ENCODE measurements at places on chromosomes 3 and 15.

- no peak for DNase-seq
Measured at GRCh38 chr3:195260280-195260905, 10.6 kb downstream of the XXYLT1 start.

DNA sequence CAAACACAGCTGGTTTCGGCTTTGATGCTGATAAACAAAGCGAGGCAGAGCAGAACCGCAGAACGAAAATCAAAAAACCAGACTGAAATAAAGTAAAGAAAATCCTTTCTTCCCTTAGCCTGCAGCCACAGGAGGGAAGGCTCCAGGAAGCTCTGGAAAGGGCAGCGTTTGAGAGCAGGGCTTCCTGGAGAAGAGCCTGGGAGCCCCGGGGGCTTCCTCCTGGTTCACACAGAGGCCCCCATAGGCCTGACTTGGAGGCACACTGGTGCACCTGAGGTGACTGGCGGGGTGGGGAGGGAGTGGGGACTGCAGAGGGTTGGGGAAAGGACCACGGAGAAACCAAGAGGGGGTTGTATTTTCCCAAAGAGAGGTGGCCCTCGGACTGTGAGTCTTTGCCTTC is 98.8 kb upstream of the WNT5A start:
- DNase-seq = no peak

- peak; percentile 52 for DNase-seq
Measured at GRCh38 chr3:125055913-125056745, at the start of gene HEG1. Gene HEG1, minus strand, starts transcription at chr3:125055997. Its CDS starts 107 bp downstream, at chr3:125055890.

- no peak for DNase-seq
Measured at GRCh38 chr15:91444656-91445055, 344.6 kb downstream of the SV2B start.

DNA sequence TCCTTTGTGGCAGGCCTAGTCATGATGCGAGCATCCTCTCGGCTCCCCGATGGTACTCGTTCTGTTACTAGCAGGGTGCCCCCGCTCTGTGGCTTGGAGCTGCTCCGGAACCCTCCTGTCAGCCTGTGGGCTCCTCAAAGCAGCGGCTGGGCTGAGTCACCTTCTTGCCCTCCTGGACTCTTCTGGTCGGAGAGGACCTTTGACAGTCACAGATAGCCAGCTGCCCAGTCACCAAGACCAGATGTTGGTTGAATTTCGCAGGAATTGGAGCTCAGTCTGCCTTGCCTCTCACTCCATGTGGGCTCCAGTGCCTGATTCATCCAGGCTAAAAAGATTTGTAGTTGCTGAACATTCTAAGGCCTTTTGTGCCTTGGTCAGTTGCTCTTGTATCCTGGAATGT is 94.5 kb downstream of the CHCHD6 start:
- DNase-seq = no peak

DNA sequence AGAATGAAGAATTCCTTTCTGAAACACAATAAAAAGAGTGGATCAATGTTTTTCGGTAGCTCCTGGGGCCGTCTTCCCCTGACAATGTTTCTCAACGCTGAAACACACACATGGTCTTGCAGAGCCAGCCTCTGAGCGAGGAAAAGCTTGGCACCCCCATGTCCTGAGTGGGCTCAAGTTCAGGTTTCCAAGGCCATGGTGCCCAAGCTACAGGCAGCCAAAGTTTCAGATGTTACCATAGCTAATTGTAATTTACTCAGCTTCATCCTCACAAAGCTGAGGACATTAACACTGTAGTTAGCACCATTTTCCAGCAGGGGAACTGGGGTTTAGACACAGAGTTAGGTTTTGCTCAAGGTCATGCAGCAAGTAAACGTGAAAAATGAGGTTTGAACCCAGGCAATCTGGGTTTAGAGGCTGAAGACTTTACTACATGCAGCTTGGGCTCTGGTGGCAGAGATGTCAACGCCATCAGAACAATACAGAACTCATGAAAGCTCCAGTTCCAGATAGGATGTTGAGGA is 199.1 kb downstream of the TJP1 start:
- no peak for DNase-seq

- DNase-seq = no peak
Measured at GRCh38 chr3:5258526-5258925, 71.0 kb downstream of the EDEM1 start.

DNA sequence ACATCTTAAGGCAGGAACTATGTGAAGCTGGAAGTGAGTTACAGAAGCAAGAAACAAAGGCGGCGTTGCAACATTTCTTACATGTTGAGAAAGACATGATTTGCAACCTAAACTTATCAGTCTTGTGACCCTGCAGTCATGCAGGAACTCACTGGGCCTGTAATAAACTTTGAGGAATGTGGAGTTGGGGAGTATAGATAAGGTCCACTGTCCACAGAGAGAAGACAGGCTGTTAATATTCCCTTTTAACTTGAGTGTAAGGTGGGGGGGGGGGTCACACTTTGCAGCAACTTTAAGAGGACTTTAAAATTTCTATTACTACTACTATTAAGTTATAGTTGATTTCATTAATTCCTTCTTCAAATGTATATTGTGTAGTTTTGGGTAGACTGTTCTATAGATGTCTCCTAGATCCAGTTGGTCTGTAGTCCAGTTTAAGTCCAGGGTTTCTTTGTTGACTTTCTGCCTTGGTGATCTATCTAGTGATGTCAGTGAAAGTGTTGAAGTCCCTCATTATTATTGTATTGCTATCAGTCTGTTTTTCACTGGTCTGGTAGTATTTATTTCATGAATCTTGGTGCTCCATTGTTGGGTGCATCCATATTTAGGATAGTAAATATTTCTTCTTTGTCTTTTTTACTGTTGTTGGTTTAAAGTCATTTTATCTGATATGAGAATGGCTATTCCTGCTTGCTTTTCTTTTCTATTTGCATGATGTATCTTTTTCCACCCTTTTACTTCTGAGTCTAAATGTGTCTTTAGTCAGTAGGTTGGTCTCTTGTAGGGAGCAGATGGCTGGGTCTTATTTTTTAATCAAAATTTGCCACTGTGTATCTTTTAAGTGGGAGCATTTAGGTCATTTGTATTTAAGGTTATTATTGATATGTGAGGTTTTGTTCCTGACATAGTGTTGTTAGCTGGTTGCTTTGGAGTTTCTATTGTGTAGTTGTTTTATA is 15.6 kb upstream of the FAM98B start:
- DNase-seq = no peak

- DNase-seq = peak; percentile 67
Measured at GRCh38 chr3:134029734-134030378, at the start of gene SLCO2A1. Gene SLCO2A1, minus strand, starts transcription at chr3:134029925. Its CDS starts 123 bp downstream, at chr3:134029802.

- DNase-seq = no peak
Measured at GRCh38 chr3:61040618-61041017, 210.6 kb downstream of the FHIT start.
